ENCODE measurements at places on chromosomes 3 and 15. TPM values are rescaled to one million over a fixed set of nuclear protein-coding genes. Genes with fewer than 3 reads are reported as not detected.

GRCh38 chr15:99504823-99505551 is 60.8 kb upstream of the MEF2A start:
- DNase-seq, result peak; percentile 49

Gene PARP15
- total RNA-seq, result not detected

GRCh38 chr3:4664412-4664811 is 171.3 kb downstream of the ITPR1 start:
- no peak for DNase-seq

- no peak for DNase-seq
Measured at GRCh38 chr3:78832785-78833204, 935.0 kb downstream of the ROBO1 start.

DNA sequence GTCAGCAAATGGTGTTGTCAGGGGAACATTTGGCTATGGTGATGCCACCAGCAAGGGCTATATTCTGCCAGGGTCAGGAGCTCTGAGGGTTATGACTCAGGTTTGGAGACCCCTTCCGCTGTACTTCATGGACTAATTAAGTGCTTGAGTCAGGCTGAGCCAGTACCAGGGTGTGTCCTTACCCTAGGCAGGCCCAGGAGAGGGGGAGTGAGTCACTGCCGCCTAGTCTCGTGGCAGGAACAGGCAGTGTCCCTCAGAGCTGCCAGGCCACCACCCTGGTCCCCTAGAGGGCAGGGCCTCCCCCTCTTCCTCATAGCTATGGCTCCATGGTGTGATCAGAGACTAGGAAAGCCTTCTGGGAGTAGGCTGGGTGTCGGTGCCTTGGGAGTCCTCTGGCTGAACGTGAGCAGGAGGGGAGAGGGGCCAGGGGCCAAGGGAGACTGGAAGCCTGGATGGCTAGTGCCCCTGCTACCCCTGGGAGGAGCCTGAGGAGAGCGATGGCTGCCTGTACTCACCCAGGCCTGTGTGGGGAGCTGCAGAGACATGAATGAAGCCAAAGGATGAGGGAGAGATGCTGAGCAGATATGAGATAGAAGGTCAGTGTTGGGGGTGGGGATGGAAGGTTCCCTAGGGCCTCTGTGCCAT is 10.6 kb downstream of the MAPKAPK3 start:
- peak; percentile 92 for DNase-seq

DNA sequence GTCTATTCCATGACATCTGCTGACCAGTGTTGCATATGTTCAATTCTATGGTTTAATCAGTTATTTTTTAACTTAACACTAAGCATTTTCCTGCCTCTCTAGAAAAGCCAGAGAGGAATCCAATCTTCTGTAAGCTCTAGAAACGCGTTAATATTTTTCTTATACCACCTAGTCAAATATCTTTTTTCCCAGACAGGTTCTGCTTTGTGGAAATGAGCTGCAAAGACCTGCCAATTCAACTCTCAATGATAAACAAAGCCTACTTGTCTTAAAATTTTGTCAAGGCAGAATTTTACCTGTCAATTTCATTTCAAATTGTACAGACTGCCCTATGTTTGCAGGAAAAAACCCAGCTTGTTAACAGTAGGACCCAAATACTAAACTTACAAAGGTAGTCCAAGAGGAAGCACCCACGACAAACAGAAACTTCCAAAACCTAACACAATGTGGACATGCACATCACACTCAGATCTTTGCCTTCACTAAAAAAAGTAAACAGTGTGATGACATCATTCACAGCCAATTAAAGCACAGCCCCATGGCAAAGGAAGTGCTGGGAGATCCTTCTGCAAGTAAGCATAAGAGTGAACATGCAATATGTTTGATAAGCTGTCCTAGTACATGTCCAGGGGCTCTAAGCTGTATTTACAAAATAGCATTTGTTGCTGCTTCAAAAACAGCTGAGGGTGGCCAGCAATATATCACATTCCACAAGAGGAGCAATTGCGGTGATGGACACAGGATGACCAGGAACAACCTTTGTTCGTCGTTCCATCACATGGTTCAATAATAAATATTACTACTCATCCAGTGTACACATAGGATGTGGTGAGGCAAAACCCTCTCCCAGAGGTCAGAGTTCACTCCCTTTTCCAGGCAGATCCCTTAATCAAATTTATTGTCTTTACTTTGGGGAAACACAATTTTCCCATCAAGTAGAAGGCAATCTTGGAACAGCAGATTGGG is 139.4 kb upstream of the TSC22D2 start:
- no peak for DNase-seq

DNA sequence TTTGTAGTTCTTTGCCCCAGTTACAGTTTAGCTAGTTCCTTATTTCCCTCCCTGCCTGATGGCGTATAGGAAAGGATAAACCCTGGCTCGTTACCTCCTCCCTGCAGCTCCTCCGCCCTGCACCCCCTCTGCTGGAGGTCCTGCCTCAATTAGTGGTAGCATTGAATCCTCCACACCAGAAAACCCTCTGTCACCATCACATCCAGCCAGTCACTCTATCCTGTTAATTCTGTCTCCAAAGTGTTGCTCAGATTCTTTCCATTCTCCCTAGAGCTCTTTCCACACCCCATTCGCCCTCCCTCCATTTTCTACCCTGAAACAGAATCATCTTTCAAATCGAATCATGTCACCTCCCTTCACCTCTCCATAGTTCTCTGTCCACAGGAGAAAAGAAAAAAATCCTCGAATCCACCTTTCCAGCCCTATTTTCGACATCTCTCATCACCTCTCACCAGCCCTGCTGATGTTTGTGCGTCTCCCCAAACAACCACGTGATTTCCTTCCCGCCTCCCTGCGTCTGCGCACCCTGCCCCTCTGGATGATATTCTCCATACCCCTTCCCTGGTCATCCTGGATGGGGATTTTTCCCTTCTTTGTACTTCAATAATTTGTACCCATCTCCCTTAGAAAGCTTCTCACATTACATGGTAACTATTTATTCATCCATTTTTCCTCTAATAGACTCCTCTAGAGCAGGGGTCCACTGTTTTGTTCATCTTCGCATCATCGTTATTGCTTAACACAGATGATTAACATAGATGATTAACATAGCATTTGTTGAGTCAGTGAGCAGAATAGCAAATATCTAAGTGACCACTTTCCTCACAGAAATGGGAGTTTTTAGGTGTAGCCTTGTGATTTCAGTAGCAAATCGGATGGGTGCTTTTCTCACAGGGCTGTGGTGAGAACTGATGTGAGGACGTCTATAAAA is 37.1 kb downstream of the MAP3K13 start:
- DNase-seq, result peak; percentile 67

DNA sequence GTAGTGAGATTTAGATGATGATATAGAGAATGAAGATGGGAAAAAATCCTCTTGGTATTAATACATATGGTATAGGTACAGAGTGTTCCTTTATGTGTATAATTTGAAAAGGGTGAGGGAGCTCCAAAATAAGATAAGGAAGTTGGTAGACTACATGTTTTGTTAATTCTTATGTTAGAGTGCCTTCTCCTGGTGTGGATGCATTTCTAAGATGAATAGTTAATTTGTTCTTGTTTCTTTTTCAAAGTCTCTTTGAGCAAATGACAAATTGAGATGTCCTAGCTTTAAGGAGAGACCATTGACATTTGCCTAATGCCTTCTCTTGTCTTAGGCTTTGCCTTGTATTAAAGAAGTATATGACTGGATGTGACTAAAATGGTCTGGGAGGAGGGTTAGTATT is 34.1 kb downstream of the AKAP13 start:
- DNase-seq, result peak; percentile 28

DNA sequence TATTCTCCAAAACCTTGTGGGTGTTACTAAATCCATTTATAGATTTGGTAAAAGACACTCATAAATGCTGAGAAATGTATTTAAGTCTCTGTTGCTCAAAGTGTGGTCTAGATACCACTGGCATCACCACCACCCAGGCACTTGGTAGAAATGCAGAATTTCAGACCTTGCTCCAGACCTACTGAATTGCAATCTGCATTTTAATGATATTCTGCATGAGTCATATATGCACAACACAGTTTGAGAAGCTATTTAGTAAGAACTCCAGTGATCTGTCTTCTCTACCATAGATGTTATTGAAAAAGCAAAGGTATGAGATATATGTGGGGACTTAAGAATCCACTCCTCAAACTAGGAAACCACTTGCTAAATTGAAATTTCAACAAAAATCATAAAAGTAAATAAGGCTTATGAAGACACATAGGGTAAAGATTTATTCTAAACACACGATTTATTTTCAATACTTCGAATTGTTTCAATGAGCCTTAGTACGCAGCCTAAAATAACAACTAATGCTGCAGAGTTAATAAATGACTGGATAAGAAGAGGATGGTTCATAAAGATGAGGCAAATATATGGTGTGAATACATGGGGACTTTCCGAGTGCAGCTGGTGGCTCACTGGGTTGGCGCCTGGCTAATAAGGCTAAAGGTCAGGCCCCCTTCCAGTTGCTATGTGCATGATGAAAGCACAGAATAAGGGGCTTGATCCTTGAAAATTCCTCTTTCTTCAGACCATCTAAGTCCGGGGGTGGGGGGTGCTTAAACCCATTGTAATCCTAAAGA is 813.3 kb downstream of the NR2F2 start:
- no peak for DNase-seq

DNA sequence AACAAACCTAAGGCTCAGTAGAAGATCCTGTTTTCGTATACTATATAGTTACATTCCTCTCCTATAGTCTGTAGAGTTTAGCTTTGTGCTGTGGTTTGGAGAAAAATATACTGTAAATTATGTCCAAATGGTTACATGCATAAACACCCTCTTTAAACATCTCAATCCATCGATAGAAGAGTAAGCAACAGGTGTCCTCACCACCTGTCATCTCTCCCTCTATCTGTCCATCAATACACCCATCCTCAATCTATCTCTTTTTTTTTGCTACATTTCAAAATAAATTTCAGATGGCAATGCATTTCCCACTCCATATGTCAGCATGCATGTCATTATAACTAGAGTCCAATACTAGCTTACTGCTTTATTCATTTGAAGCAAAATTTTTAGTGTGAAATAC is 21.0 kb upstream of the GABRG3 start:
- DNase-seq, result no peak

- DNase-seq, result no peak
Measured at GRCh38 chr3:159866201-159866746, 122.4 kb upstream of the IL12A start.

GRCh38 chr3:115913069-115913686 is 289.9 kb downstream of the GAP43 start:
- DNase-seq, result peak; percentile 37

Gene TM4SF4
- total RNA-seq, result 0.97 TPM

Gene PRR20G
- not detected for total RNA-seq

DNA sequence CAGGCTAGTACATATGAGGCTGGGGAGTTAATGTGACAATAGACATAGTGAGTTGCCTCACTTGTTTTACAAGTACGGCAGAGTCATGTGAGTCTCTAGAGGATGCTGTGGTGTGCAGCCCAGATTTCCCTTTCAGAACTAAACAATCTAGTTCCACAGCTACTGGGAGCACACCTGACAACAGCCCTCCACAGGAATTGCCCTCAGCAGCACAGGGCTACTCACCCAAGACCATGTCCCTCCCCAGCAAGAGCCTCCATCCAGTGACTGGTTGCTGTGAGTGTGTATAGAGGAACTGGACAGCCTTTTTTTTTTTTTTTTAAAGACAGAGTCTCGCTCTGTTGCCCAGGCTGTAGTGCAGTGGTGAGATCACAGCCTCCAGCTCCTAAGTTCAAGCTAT is 40.2 kb upstream of the UBE2E2 start:
- no peak for DNase-seq

- DNase-seq, result no peak
Measured at GRCh38 chr3:134598763-134599545, 51.9 kb downstream of the KY start.

Gene CCDC12
- 15.2 TPM for total RNA-seq

Gene GOLGA8J
- total RNA-seq, result not detected

Gene SLC22A14
- not detected for total RNA-seq

DNA sequence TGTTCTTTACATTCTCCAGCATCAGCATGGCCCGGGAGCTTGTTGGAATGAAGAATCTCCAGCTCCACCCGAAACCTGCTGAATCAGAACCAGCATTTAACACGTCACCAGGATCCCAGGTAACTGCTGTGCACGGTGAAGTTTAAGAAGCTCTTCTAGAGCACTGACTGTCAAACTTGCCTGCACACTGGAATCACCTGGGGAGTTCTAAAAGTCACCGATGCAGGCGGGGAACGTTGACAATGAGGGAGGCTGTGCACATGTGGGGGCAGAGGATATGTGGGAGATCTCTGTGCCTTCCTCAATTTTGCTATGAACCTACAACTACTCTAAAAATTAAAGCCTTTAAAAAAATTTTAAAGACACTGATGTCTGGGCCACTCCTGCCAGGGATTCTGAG is 19.1 kb upstream of the PAQR5 start:
- DNase-seq, result no peak

- no peak for DNase-seq
Measured at GRCh38 chr3:138796761-138797160, 38.0 kb downstream of the PIK3CB start.

- DNase-seq, result peak; percentile 54
Measured at GRCh38 chr3:11757441-11757875, 89.2 kb downstream of the TAMM41 start.

GRCh38 chr3:107965136-107965655 is 125.6 kb downstream of the CD47 start:
- DNase-seq, result no peak

- DNase-seq, result peak; percentile 49
Measured at GRCh38 chr3:101851072-101851770, 1.9 kb downstream of the NFKBIZ start.

DNA sequence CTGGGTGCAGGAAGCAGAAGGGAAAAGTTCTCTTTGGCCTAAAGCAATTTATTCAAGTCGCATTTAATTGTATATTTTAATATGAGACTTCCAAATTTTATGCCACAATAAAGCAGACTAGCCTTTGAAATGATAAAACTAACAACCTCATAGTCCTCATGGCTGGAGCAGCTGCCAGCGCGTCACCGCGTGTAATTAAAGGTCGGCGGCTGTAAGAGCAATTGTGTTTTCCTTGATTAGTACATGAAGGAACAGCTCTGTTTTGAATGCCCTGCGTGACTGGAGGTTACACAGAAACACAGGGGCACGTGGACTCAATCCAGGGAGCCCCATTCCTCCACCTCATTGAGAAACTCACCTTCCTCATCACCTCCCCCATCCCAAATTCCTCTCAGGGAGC is 10.1 kb upstream of the LRRC15 start:
- DNase-seq, result no peak

Gene DPPA4
- not detected for total RNA-seq

DNA sequence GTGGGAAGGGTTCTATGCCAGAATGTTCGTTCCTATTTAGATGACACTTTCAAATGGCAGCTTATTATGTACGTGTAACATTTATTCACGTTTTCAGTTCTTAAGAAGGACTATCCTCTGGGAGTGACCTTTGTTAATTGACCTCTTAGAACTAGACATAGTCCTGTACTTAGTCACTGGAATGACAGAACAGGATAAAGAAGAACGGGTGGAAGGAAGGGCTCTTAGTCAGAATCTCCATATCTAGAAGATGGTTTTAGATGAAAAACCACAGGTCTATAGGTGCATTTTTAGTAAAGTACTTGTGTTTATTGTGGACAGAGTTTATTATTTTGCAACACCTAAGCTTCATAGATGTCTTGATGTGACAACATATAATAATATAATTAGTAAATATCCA is 6.5 kb downstream of the METTL6 start:
- DNase-seq, result peak; percentile 64

- DNase-seq, result no peak
Measured at GRCh38 chr15:80041494-80042253, 17.8 kb upstream of the ZFAND6 start.

- no peak for DNase-seq
Measured at GRCh38 chr3:14879211-14879874, 60.6 kb downstream of the FGD5 start.

Measured in GM23248 (cell line).